ENCODE measurements at places on chromosomes 13 and 19. TPM values are rescaled to one million over a fixed set of nuclear protein-coding genes. Genes with fewer than 3 reads are reported as not detected.

The LCP1 gene
- 18.2 TPM for total RNA-seq

The KLK2 gene
- not detected for total RNA-seq

The SYNE4 gene
- total RNA-seq, result not detected

The GRK1 gene
- not detected for total RNA-seq

The CPT1C gene
- 6.6 TPM for total RNA-seq

DNA sequence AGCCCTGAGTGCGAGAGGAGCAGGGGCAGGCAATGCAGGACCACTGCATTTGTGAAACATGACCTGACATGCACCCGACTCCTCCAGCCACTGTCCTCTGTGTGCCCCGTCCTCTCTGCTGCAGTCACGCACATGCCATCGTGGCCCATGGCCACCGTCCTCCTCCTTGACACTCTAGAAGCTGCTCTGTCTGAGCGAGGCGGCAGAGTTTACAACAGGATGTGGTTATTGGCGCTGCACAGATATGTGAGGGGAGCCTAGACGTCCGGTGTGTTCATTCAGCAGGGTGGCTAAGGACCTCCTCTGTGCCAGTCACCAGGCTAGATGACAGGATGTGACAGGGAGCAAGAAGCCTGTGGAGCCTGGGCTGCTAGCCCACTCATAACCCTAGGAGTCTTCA, 277.8 kb downstream of the FOXO1 start:
- DNase-seq, result peak; percentile 85

DNA sequence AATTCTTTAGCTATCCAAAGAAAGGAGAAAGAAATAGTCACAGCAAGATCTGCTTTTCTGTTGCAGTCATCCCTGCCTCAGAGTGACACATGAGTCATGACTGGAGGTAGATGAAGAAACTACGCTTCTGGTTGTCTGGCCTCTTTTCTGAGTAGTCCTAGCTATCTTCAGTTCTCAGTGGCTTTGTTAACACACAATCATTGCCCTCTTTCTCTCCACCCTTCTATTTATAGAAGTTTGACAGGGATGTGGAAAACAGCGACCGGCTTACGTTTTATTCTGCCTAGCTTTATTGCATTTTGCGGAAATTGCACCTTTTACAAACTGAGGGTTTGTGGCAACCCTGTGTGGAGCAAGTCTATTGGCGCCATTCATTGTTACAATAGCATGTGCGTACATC, 26.7 kb downstream of the SPATA13 start:
- DNase-seq, result peak; percentile 34

The OR7G2 gene
- total RNA-seq, result not detected

The MYH14 gene
- total RNA-seq, result 2.5 TPM

The NOTCH3 gene
- 29.7 TPM for total RNA-seq

DNA sequence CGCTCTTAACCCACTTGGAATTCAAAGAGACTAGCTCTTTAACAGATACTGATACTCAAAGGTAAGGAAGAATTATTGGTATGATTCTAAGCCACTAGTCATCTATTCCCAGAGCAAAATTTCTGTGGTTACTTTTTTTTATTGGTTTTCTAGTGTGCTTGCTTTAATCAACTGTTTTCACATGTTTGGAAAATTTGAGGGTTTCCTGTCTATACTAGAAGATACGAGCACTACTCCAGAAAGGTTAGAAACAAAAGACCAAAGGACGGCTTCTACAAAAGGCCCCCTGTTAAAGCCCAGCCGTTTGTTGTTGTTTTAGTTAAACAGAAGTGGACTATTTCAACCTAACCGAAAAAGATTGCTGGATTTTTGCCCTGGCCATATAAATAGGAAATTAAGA, 18.5 kb upstream of the LPAR6 start:
- DNase-seq, result no peak

DNA sequence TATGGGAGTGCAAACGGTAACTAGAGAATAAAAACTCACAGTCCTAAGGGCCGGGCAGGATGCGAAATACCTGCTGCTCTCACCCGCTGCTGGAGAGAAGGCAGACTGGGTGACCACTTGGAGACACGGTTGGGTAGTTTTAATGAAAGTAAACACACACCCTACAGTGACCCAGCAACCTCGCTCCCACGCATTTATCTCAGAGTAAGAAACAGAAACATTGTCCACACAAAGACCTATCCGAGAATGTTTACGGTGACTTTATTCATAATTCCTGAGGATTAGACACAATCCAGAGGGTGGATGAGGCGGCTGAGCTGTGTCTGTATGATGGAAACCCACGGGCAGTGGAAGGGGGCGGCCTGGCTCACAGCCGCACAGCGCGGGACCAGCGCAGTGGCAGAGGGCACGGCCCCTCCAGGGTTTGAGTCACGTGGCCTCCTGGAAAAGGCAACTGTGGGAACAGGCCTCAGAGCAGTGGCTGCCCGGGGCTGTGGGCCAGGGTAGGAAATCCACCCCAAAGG, 73.5 kb upstream of the C13orf46 start:
- no peak for DNase-seq

The KLF16 gene
- total RNA-seq, result 7.9 TPM

DNA sequence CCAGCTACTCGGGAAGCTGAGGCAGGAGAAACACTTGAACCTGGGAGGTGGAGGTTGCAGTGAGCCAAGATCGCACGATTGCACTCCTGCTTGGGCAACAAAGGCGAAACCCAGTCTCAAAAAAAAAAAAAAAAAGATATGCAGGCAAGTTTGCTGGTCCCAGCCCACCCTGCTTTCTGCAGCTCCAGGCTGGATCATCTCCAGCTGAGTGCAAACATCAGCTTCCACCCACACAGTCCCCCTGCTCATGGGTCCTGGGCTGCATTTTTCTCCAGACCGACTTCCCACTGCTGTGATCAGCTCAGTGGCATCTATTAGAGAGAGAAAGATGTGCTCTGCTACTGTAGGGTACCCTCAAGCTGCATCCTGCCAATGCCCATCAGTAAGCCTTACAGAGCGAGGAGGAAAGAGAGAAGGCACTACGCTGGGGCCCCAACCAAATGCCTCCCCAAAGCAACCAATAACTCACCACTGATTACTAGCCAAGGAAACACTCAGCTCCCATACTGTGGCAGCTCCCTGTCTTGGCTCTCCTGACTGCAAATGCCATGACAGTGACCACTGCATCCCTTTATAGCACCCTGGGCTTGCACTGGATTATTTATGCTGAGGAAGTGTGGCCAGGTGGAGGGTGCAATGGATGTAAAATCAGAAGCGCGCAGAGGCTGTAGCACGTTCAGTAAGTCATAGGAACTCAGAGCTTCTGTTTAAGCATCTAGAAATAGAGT, 170.9 kb upstream of the ZNF507 start:
- DNase-seq, result peak; percentile 62

The SUGT1 gene
- 41.7 TPM for total RNA-seq

The DACH1 gene
- total RNA-seq, result 1.2 TPM

GRCh38 chr13:99624936-99625540, 123.8 kb downstream of the TM9SF2 start:
- DNase-seq, result no peak

The EDNRB gene
- 56.4 TPM for total RNA-seq

- DNase-seq, result no peak
Observed at GRCh38 chr13:105871768-105872167, 663.7 kb downstream of the EFNB2 start.

The ZNF726 gene
- total RNA-seq, result 0.80 TPM

- no peak for DNase-seq
Observed at GRCh38 chr19:12543855-12544254, 7.4 kb downstream of the ZNF564 start.

The VN1R2 gene
- not detected for total RNA-seq

DNA sequence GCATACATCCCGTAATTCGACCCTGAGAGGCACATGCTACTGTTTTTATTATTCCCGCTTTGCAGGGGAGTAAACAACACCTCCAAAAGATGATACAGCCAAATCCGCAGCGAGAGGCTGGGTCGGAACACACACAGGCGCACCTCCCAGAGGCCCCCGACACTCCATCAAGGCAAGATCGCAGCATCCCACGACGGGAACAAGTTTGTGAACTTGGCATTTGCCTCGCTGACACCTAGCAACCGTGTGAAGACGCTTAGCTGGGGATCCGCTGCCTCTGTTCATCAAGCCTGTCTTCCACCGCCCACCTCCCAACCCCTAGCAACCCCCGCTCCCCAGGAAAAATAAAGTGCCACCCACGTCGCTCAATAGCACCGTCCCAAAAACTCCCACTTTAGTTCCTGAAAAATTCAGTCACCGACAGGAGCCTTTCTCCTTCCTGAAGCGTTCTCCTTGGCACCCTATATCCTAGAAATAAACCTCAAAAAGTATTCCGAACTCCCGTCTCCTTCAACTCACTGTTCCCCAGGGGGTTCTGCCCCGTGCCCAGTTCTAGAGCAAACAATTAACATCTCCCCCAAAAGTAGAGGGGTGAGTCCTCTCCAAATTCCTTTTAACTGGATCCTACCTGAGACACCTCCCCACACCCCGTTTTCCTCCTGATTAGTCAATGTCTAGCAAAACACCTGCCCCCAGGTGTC, 1.7 kb downstream of the GNG7 start:
- no peak for DNase-seq

DNA sequence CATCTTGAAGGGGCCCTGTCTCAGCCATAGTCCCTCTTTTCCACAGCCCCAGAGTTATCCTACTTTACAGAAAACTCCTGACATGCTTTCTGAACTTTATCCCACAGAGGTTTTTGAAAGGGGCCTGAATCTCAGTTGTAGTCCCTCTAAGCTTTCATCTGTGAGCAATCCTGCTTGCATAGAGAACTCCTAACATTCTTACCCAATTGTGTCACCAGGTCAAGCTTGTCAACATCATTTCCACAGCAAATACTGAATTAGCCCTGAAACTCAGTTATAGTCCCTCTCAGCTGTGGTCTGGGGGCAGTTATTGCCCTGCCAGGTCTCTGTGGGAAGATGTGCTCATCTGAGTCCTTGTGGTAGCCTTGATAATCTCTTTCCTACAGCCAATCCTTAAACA, 2190.3 kb upstream of the PCDH20 start:
- no peak for DNase-seq

The NXNL1 gene
- not detected for total RNA-seq

The MISP3 gene
- 9.8 TPM for total RNA-seq

DNA sequence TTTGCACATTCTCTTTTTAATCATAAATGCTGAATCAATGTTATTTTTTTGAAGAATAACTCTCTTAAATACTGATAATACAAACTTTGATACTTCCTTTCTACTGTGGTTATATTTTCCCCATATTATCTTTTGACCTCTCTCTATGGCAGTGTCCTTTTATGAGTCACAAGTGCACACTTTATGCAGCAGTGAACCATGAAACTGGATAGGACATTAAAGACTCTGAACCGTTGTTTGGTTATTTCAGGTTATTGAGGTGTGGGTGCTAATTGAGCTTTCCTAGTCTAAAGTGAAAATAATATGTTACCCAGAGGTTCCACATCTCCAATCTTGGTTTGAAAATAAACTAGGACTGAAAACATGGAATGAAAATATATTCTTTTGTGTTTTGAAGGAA, 71.4 kb downstream of the DGKH start:
- DNase-seq, result no peak

GRCh38 chr13:77196052-77196618, 130.8 kb downstream of the MYCBP2 start:
- DNase-seq, result no peak

The DAZAP1 gene
- total RNA-seq, result 47.9 TPM

DNA sequence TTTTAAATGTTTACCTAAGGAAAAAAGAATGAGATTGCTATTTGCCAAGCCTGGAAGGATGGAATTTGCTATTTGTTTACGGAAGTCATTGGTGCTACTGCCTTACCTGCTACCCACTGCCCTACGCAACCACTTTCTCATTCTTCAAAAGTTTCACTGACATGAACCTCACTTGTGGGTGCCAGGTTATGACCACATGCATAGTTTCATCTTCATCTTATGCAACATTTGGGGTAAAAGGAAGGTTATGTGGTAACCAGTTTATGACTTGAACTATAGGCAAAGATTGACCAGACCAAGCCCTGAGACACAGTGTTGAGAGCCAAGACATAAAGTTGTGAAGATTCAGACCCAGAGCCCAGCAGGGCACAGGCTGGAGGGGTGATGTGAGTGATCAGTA, 142.5 kb downstream of the LACC1 start:
- DNase-seq, result no peak

DNA sequence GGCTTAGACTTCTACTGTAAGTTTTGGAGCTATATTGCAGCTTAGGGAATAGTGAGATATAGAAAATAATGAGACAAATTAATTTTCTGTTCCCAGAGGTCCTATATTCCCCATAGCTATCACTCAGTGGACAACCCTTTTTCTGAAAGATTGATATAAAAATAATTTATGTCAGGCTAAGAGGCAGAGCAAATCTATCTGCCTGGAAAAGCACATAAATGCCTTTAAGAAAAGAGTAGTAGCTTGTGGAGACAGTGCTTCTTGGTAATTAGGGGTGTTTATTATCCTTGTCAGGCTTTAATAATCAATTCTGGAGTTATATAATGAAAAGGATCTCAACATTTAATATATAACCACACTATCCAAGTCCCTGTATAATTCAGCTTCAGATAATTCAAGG, 1162.8 kb upstream of the PCDH20 start:
- no peak for DNase-seq

- DNase-seq, result no peak
Observed at GRCh38 chr19:3333662-3334061, 32.7 kb upstream of the NFIC start.

DNA sequence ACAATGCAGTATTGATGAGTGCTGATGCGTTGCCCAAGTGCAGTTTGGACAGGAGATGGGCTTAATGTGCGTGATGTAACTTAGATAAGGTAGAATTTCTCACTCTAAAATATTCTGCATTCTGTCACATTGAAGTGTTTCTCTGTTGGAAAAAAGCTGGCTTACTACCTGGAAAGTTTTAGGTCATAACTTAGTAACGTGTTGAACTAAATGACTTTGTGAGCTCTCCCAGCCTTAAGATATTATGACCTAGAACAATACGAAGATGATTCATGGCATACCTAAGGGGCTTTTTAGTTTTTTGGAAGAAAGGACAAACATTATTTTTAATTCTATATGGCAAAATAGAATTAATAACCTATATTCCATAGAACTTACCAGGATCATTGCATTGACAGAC, 9.0 kb downstream of the UFM1 start:
- DNase-seq, result no peak

GRCh38 chr19:1039646-1040475, at the start of gene ABCA7:
Gene ABCA7 (plus strand): TSS chr19:1040107. CDS start chr19:1041362, 1,255 bp downstream.
- DNase-seq, result peak; percentile 98

- no peak for DNase-seq
Observed at GRCh38 chr19:15213715-15214381, 13.1 kb upstream of the NOTCH3 start.

DNA sequence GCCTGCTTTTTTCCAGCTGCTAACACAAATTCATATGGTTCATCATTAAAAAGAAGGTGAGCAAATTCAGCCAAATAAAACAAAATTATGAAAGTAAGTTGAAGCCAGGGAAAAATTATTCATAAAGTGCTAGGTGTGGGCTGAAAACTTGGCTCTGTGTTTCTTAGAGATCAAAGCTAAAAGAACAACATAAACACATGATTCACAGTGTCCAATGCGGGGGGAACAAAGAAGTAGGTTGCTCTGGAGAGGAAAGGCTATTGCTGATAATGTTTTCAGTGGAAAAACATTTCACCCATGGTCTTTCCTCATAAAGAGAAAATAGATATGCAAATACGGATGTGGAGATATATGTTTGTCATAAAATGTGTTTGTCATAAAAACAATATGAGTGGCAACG, 1691.5 kb upstream of the SLC10A2 start:
- DNase-seq, result no peak
